ENCODE measurements at places on chromosomes 12 and 14. TPM values are rescaled to one million over a fixed set of nuclear protein-coding genes. Genes with fewer than 3 reads are reported as not detected.
A peak's percentile ranks its signal among the peaks of the same experiment; 100 is the strongest.

DNA sequence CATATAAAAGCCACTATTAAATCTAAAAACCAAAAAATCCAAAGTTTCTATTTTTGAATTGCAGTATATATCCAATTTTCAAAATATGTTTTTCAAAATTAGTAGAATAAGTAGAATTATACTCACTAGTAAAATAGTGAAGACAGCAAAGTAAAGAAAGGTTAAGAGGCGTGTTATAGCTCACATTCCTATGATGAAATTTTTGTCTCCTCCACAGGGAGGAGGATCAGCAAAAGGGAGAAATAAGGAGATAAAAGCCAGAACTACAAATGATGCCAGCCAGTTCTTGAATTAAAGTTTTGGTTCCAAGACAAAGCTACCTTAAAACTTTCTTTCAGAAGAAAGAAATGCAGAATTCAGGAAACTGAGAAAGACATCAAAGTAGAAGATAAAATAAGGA is 50.0 kb downstream of the C2CD5 start:
- no peak overlapping the region for H3K4me3 ChIP-seq
- no peak for DNase-seq
- H3K4me1 ChIP-seq: no peaks in the 10 kb centered on the region
- no peaks in the 10 kb centered on the region for H3K27me3 ChIP-seq

GRCh38 chr14:36971263-36971855 is 201.0 kb downstream of the SLC25A21 start:
- DNase-seq: no peak
- no peak overlapping the region for H3K27ac ChIP-seq
- no peaks in the 10 kb centered on the region for H3K36me3 ChIP-seq
- no peaks in the 10 kb centered on the region for H3K27me3 ChIP-seq
- H3K4me3 ChIP-seq: no peak overlapping the region
- peaks cover 11% of the 10 kb centered on the region for H3K4me1 ChIP-seq

MCRS1 gene
- total RNA-seq: 89.6 TPM

CLEC1B gene
- not detected for total RNA-seq

FGD4 gene
- 35.8 TPM for total RNA-seq

DLGAP5 gene
- 91.9 TPM for total RNA-seq

DNA sequence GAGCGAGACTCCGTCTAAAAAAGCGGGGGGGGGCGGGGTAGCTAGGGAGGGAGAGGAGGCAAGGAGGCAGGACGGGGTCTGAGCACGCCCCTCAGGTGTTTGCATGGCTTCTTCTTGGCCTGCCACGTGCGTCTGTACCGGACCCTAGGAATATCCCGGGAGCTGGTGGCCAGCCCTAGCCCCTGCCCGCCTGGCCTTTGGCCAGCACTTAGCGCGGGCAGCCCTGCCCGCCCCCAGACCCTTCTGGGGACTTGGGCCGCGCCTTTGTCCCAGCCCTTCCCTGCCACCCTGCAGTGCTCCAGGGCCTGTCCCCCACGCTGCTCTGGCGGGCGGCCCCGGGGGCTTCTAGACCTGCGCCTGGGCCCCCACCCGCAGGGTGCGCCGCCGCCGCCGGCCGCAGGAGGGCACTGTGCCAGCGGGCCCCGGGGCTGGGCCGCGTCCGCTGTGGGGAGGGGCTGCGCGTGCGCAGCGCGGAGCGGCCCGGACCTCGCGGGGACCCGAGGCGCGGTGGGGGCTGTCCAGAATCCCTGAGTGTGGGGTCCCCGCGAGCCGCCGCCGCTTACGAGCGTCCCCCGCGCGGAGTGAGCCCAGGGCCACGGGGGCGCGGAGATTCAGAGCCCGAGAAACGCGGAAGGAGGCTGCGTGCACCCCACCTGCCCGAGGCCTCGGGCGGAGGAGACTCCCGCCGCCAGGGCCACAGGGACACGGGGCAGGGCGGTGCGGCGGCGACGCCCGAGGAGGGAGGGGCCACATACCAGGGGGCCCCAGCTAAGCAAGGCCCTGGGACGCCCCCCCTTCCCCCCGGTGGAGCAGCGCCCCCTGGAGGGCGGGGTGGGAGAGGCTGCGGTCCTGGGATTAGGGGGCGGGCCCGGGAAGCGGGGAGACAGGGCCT is 21.0 kb downstream of the SLC25A29 start:
- peaks cover 12% of the 10 kb centered on the region for H3K27me3 ChIP-seq
- peaks cover 36% of the 10 kb centered on the region for H3K4me1 ChIP-seq
- no peak overlapping the region for H3K27ac ChIP-seq
- peaks cover 4% of the 10 kb centered on the region for H3K36me3 ChIP-seq
- DNase-seq: peak; percentile 74

EXOC3L4 gene
- not detected for total RNA-seq

TSPAN9 gene
- total RNA-seq: 22.8 TPM

DNA sequence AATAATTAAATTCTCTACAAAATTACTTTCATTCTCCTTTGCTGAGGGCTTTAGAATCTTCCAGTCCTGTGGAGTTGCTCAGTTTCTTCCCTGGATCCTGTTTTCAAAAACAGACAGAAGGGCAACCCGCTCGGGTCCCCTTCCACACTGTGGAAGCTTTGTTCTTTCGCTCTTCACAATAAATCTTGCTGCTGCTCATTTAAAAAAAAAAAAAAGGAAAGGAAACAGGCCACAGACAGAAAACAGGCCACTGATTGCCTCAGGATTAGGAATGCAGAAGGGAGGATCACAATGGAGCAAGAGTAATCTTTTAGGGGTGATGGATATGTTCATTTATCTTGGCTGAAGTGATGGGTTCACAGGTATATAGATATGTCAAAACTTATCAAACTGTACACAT is 29.5 kb upstream of the HIGD1C start:
- H3K36me3 ChIP-seq: peaks cover 7% of the 10 kb centered on the region
- H3K4me3 ChIP-seq: peak overlapping the region; percentile 31
- DNase-seq: no peak
- H3K27me3 ChIP-seq: no peaks in the 10 kb centered on the region

GRCh38 chr12:131699434-131699833 is 11.5 kb upstream of the SFSWAP start:
- H3K36me3 ChIP-seq: no peaks in the 10 kb centered on the region
- peaks cover 4% of the 10 kb centered on the region for H3K27me3 ChIP-seq
- H3K4me1 ChIP-seq: no peaks in the 10 kb centered on the region
- H3K27ac ChIP-seq: no peak overlapping the region
- no peak overlapping the region for H3K4me3 ChIP-seq

KRT3 gene
- not detected for total RNA-seq

DNA sequence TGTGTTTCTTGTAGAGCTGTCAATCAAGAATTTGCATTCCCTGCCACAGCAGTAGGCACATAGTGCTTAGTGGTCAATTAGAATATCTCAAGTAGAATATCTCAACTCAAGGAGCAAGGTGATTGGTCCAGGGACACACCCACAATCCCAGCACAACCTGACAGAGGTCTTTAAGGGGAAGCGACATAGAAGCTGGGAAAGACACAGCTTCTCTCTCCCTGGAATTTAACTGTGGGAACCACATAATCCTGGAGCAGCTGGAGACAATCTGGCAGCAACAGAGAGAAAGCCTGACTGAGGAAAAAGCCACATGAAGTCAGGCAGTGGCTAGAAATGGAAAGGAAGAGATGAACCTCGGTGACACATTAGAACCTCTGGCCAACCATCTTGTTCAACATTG is 85.7 kb upstream of the LMO3 start:
- no peaks in the 10 kb centered on the region for H3K4me1 ChIP-seq
- no peak overlapping the region for H3K4me3 ChIP-seq
- H3K27ac ChIP-seq: no peak overlapping the region
- H3K36me3 ChIP-seq: peaks cover 2% of the 10 kb centered on the region
- DNase-seq: no peak
- H3K27me3 ChIP-seq: no peaks in the 10 kb centered on the region

- no peak overlapping the region for H3K27ac ChIP-seq
- no peaks in the 10 kb centered on the region for H3K4me1 ChIP-seq
- no peaks in the 10 kb centered on the region for H3K36me3 ChIP-seq
- H3K4me3 ChIP-seq: no peak overlapping the region
- DNase-seq: no peak
Observed at GRCh38 chr12:47938594-47938993, 24.8 kb upstream of the TMEM106C start.

- H3K4me3 ChIP-seq: no peak overlapping the region
- H3K27me3 ChIP-seq: no peaks in the 10 kb centered on the region
- no peaks in the 10 kb centered on the region for H3K4me1 ChIP-seq
- DNase-seq: no peak
- H3K27ac ChIP-seq: no peak overlapping the region
- H3K36me3 ChIP-seq: peaks cover 21% of the 10 kb centered on the region
Observed at GRCh38 chr12:70154960-70155589, 88.2 kb upstream of the CNOT2 start.

DNA sequence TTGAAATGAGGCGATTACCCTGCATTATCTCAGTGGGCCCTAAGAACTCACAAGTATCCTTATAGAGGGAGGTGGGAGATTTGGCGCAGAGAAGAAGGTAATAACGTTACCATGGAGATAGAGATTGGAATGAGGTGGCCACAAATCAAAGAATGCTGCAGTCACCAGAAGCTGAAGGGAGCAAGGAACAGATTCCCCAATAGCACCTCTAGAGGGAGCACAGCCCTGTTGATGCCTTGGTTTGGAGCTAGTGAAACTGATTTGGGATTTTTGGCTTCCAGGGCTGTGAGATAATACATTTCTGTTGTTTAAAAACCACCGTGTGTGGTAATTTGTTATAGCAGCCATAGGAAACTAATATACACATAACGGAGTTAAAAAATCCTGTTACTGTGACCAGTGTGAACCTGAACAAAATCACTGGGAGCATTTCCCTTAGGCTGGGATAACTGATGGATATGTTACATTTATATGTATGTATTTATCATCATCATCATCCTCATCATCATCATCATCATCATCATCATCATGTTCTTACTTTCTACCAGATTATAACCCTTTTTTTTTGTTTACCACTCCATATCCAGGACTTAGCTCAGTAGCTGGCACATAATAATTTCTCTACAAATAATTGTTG is 100.3 kb downstream of the LIN7A start:
- no peaks in the 10 kb centered on the region for H3K36me3 ChIP-seq
- peaks cover 13% of the 10 kb centered on the region for H3K4me1 ChIP-seq
- peak; percentile 18 for DNase-seq
- H3K27ac ChIP-seq: no peak overlapping the region

GRCh38 chr12:104285740-104286515 is 17.6 kb upstream of the EID3 start:
- H3K4me1 ChIP-seq: peaks cover 44% of the 10 kb centered on the region
- no peaks in the 10 kb centered on the region for H3K36me3 ChIP-seq
- DNase-seq: no peak
- H3K4me3 ChIP-seq: peak overlapping the region; percentile 98
- H3K27me3 ChIP-seq: no peaks in the 10 kb centered on the region

YEATS4 gene
- 33.9 TPM for total RNA-seq

JKAMP gene
- total RNA-seq: 38.1 TPM

GRCh38 chr12:116302166-116303058 is 24.9 kb upstream of the MED13L start:
- no peaks in the 10 kb centered on the region for H3K36me3 ChIP-seq
- peak overlapping the region; percentile 89 for H3K27ac ChIP-seq
- peak overlapping the region; percentile 54 for H3K4me3 ChIP-seq
- peaks cover 3% of the 10 kb centered on the region for H3K27me3 ChIP-seq

TTC5 gene
- total RNA-seq: 25.6 TPM

DNA sequence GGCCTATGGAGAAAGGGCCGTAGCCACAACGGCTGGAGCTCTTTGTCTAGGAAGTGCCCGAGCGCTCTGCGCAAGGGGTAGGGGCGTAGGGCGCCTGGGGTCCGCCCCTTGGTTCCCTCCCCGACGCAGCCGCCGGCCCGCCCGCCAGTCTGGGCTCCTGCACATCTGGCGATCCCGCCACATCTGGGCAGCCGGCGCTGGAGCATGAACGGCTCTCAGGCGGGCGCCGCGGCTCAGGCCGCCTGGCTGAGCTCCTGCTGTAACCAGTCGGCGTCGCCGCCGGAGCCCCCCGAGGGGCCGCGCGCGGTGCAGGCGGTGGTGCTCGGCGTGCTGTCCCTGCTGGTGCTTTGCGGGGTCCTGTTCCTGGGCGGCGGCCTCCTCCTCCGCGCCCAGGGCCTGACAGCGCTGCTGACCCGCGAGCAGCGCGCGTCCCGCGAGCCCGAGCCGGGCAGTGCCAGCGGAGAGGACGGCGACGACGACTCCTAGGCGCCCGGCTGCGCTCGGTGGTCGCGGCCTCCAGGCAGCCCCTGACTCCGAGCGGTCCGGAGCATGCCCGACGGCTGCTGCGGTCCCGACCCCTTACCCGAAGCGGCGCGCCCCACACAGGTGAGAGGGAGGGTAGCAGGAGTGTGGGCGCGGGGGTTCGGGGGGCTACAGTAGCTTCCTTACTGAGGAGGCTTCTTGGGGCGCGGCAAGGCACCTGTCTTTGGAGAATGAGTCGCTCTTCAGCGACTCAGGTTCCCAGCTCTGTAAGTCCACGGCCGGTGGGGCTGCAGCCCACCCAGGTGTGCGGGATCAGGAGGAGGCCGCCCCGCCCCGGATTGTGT is at the start of gene SMIM41:
SMIM41 (plus strand) TSS at position 129 of the 827 bp plus-strand sequence; CDS start at position 205, 76 bp downstream.
- no peak for DNase-seq
- no peak within 1 kb of the TSS for H3K4me3 ChIP-seq
- H3K27me3 ChIP-seq: no peaks in the 10 kb centered on the region
- H3K36me3 ChIP-seq: peaks cover 5% of the 10 kb centered on the region

All from neural crest cell (in vitro differentiated cells).